ENCODE measurements at places on chromosomes 3 and 15.
A peak's percentile ranks its signal among the peaks of the same experiment; 100 is the strongest.

DNA sequence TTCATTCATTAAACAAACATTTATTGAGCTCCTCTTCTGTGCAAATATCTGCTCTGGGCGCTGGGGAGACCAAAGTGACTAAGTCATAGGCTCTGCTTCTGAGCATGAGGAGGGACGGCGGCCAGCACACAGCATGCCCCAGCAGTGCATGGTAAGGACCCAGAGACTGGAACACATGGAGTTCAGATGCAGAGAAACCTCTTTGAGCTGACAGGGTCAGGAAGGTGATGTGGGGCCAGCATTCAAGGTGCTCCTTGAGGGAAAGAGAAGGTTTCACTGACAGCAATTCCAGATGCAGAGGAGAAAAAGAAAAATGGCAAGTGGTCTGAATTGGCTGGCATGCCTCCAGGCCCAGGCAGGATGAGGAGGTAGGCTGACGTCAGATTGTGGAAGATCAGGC lies 234.5 kb downstream of the UACA start:
- no peak for DNase-seq

DNA sequence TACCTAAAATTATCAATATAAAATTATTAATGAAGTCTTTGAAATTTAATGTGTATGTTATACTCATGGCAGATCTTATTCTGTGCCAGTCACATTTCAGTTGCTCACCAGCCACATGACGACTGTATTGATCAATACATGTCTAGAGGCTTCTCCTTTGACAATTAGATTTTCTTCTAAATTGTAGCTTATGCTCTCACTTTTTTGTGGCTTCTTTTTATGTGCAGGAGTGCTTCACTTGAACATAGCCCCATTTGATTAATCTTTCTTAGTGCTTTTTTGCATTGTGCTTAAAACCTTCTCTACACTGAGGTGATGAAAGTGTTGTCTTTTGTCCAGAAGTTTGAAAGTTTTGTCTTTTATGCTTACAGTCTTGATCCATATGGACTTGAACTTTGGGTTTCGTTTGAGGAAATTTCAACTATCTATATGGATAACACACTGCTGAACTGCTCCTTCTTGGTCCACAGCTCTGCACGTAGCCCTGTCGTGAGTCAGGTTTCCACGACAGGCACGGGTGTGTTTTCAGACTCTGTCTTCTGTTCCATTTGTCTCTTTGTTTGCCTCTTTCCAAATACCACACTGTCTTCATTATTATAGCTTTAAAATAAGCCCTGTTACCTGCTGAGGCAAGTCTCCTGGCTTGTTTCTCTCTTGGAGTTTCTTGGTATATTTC lies 393.9 kb upstream of the CFAP20DC start:
- no peak for DNase-seq

- DNase-seq: no peak
Measured at GRCh38 chr3:179247289-179248015, 3.5 kb downstream of the KCNMB3 start.

GRCh38 chr15:96860741-96861140 lies 530.2 kb downstream of the NR2F2 start:
- no peak for DNase-seq

DNA sequence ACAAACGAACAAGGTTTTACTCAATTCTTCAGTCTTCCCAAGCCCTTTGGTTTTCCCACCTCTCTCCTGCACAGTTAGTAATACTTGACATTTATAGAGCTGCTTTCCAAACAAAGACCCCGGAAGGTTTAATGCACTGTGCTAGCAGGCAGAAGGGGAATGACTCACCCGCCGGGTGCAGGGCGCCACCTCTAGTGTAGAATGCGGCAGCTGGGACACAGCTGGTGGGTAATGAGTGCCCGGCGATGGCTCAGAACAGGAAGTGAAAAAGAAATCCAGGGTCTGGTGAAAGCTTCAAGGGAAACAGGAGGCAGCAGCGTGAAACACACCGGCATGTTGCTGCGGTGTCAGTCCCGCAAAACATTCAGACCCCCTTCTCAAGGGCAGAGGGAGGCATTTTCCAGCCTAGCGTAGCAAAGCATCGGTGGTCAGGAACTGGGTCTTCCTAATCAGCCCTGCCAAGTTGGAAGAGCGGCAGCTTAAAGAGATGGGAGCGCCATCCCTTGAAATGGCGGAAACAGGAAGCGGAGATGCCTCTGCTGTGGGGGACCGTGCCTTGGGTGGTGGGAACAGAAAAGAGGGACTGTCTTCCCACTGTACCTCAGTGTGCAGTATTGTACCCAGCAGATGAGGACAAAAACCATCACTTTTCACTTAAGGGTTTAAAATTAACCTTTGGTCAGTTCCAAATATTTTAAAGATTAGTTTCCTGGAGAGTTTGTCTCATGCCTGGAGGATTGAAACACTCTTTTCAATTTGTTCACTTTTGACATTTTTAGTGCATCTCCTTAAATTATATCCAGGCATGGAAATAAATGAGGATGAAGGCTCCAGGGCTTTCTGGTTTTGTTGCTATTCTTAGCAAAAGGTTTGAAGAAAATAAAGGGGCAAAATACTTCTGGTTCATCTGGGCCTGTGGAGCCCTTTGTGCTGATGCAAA lies 160.7 kb upstream of the MCTP2 start:
- no peak for DNase-seq

DNA sequence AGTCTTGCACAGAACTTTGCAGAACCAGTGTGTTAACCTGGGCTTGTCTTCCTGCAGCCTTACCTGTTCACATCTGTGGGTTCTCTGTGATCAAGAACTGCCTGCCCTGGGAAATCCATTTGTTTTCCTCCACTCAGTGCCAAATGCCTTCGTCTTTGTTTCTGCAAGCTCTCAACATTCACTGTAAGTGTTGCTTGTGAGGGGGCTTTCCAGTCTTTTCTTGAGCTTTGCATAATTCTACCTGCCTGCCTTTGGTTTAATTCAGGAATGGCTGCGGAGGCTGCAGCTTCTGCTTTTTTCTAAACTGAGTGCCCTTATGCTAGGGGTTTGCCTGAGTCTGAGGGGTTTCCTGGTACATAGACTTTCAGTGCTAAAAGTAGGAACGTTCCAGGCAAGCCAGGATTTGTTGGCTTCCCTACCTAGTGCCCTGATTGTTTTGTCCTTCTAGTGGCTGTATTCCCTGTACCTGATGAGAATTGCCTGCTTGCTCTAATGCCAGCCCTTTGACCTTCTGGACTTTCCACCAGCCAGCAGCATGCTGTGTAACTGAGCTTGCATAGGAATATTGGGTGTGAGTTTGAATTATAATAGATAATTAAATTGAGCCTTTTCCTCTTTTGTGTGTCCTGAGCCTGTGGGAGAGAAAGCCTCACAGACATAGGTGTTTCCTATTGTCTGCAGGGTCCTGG lies 96.6 kb upstream of the CLSTN2 start:
- no peak for DNase-seq

GRCh38 chr3:155089495-155089894 lies 9.4 kb downstream of the MME start:
- DNase-seq: no peak

- DNase-seq: no peak
Measured at GRCh38 chr3:153970047-153970446, 151.1 kb upstream of the ARHGEF26 start.

GRCh38 chr3:138025553-138025952 lies 15.6 kb downstream of the CLDN18 start:
- DNase-seq: no peak

DNA sequence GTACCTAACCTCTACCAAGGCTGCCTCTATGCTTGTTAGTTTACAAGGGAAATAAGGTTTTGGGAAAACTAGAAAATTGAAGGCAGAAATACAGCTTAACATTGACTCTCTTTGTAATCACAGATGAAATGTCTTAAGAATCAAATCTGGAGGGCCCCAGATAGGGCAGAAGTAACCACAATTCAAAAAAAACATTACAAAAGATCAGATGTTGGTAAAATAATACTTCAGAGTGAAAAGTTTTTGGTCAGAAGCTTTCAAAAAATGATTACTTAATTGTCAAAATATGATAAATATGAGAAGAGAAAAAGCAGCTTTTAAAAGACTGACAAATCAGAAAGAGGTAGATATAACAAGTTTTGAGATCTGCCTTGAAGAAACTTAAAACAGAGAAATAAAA lies 425.1 kb upstream of the NECTIN3 start:
- no peak for DNase-seq

DNA sequence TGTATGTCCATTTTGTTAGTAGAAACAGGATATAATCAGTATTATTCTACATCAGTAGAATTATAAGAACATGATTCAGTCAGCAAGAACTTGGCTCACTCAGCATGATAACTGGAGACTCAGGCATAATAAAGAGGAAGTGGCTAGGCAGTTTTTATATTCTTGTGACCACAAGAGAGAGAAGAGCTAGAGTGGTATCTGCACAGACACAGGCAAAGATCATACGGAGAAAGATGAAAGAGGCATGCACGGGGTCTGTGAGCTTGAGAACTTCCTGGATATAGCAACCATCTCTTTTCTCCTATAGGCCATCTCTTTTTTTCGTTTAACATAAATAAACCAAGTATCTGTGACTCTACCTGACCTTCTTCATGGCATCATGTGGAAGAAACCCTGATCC lies 46.8 kb downstream of the MYO5A start:
- DNase-seq: no peak

GRCh38 chr15:73954188-73955145 lies 28.2 kb downstream of the LOXL1 start:
- no peak for DNase-seq

- no peak for DNase-seq
Measured at GRCh38 chr3:42732196-42732828, 29.7 kb upstream of the HHATL start.

- DNase-seq: no peak
Measured at GRCh38 chr3:112489674-112490479, 9.4 kb downstream of the BTLA start.

DNA sequence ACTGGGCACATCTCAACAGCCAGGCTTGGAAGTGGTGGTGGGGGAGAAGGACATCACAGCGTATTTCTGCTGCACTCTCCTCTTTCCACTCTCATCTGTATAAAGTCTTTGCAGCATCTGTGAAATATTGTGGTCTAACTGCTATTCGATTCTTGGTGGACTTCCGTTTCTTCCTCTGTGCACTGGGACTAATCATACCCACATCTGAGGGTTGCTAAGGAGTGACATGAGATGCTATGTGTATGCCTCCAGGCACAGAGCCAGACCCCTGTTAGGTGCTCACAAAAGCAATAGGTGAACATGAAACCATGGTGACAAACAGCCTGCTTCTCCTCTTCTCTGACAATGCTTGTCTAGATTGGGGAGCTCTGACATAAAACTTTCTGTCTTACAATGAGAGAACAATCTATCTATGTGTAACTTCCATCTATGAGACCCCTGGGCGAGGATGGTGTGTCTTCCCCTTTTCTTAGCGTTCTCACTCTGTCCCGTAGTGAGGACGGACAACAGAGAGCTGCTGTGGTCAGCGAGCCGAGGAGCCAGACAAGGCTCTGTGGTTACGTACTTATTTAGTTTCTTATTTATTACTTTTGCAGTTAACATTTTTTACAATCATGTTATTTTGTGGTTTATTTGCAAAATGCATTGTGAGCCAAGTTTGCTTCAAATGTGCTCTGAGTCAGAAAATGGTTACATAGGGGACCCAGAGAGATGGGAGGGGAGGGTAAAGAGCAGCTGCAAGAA lies 196.7 kb upstream of the TPRG1 start:
- DNase-seq: no peak

- peak; percentile 36 for DNase-seq
Measured at GRCh38 chr3:179653096-179653797, 407 bp downstream of the USP13 start.

DNA sequence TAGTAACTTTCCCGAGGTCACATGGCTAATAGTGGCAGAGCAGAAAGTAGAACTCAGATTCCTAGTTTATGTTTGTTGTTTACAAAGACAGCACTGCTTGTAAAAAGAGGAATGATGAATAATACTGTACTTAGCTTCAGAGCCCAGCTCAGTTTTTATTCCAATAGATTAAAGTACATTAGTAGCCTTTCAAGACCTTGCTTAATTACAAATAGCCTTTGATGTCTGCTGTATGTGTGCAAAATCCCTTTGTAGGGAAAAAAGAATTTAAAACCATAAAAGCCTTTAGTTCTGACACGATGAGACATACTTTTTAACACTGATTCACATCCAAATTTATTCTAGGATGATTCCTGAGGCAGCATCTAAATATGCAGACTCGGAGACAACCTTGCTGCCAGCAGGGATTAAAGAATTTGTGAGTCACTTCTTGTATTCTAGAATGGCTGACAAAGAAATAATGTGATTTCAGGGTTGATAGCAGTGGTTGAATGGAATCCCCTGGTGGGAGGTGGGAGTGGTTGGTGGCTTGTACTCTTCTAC lies 324.2 kb upstream of the TGFBR2 start:
- DNase-seq: no peak

DNA sequence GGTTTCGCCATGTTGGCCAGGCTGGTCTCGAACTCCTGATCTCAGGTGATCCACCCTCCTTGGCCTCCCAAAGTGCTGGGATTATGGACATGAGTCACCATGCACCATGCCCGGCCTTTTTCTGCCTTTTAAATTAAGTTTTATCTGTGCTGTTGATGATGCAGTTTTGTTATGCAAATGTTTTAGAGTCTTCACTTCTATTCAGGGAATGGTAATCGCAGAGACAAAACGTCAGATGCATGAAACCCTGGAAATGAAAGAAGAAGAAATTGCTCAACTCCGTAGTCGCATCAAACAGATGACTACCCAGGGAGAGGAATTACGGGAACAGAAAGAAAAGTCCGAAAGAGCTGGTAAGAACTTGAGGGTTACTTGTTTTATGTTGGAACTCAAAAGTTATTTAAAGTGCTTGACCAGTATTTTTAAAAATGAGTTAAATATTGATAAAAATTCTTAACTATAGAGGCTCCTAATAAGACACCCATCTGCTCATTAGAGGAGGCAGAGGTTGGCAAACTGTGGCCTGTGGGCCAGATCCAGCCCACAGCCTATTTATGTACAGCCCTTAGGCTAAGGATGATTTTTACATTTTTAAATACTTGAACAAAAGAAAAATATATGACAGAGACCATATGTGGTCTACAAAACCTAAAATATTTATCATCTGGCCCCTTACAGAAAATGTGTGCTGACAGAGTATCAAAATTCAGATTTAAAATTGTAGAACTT lies 127.8 kb upstream of the LRRFIP2 start:
- DNase-seq: no peak

- DNase-seq: no peak
Measured at GRCh38 chr3:64074895-64075679, 51.8 kb upstream of the PSMD6 start.

DNA sequence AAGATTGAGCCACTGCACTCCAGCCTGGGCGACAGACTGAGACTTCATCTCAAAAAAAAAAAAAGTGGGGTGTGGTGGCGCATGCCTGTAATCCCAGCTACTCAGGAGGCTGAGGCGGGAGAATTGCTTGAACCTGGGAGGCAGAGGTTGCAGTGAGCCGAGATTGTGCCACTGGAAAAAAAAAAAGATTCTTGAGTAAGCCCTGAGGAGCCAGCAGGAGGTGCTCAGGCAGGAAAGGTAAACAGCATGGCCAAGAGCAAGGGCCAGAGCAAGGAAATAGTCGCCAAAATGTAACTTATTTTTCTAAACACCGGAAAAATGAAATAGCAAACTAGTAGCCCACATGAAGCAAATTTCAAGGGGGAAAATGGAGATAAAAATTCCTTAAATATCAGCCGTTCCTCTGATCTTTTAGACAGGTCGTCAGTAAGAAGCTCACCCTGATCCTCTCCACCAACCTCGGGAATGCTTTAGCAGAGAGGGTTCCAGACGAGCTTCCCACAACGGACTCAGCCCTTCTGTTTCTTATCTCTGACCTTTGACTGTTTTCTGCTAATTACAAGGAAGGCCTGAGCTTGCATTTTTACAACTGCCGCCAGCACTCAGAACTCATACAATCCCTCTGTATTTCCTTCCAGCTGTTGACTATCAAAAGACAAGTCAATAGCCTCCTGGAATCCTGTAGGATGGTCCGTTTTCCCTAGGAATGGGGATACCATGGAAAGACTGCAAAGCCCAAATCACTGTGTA lies 45.0 kb upstream of the AKAP13 start:
- DNase-seq: no peak

GRCh38 chr15:57149196-57149595 lies 227.1 kb upstream of the CGNL1 start:
- DNase-seq: no peak

Data from stimulated activated CD8-positive, alpha-beta memory T cell treated with anti-CD3 and anti-CD28 coated beads, Interleukin-7, amount 100 ng/mL, for 1 hour (primary cell).